ENCODE measurements at places on chromosomes 2 and 18. TPM values are rescaled to one million over a fixed set of nuclear protein-coding genes. Genes with fewer than 3 reads are reported as not detected.

The LHCGR gene
- total RNA-seq, result not detected

The KCNJ13 gene
- total RNA-seq, result not detected

The CRYBA2 gene
- not detected for total RNA-seq

The RAMP1 gene
- total RNA-seq, result not detected

The FMNL2 gene
- 22.3 TPM for total RNA-seq

The MROH2A gene
- not detected for total RNA-seq

The ATOH8 gene
- total RNA-seq, result 98.9 TPM

The TUBA4A gene
- total RNA-seq, result 197 TPM

The SCRN3 gene
- total RNA-seq, result 14.4 TPM

The SCYGR4 gene
- total RNA-seq, result not detected

The RGPD4 gene
- total RNA-seq, result 0.05 TPM

The NT5DC4 gene
- total RNA-seq, result not detected

The TCF23 gene
- total RNA-seq, result not detected

The PLEKHH2 gene
- 7.1 TPM for total RNA-seq

The PRKCE gene
- 11.9 TPM for total RNA-seq

The USP40 gene
- 38.4 TPM for total RNA-seq

The DAPL1 gene
- not detected for total RNA-seq

The TMEM247 gene
- not detected for total RNA-seq

The ARHGAP25 gene
- total RNA-seq, result 6.3 TPM

The TCF4 gene
- 37.3 TPM for total RNA-seq

The CYP27C1 gene
- total RNA-seq, result 0.30 TPM

The MRPL33 gene
- 180 TPM for total RNA-seq

The C2orf66 gene
- total RNA-seq, result 0.08 TPM

The MLPH gene
- not detected for total RNA-seq

The WIPF1 gene
- total RNA-seq, result 18.8 TPM

The CD8B gene
- total RNA-seq, result not detected

The C2orf80 gene
- total RNA-seq, result not detected

The METTL5 gene
- total RNA-seq, result 40.5 TPM

The MAL gene
- total RNA-seq, result not detected

The RESP18 gene
- total RNA-seq, result not detected

The CXCR1 gene
- not detected for total RNA-seq

The CD207 gene
- total RNA-seq, result 0.08 TPM

The TPO gene
- total RNA-seq, result not detected

The SERPINB5 gene
- not detected for total RNA-seq

The XDH gene
- total RNA-seq, result 0.03 TPM

The NDUFAF7 gene
- 25.2 TPM for total RNA-seq

The MAP3K19 gene
- total RNA-seq, result not detected

The DQX1 gene
- 0.30 TPM for total RNA-seq

The LRRC30 gene
- total RNA-seq, result not detected

The SERPINB12 gene
- total RNA-seq, result not detected

The DDX1 gene
- total RNA-seq, result 139 TPM

The SLC8A1 gene
- 27.1 TPM for total RNA-seq

The DCDC2C gene
- total RNA-seq, result not detected

The FN1 gene
- total RNA-seq, result 143 TPM

The DGKD gene
- total RNA-seq, result 28.2 TPM

The DTNA gene
- total RNA-seq, result 12.4 TPM

The RIT2 gene
- total RNA-seq, result not detected

The KRTCAP3 gene
- 1.2 TPM for total RNA-seq

The C2orf15 gene
- 0.25 TPM for total RNA-seq

The NOSTRIN gene
- 0.40 TPM for total RNA-seq

The PSMD14 gene
- total RNA-seq, result 99.9 TPM

The CNTNAP5 gene
- total RNA-seq, result not detected

The AKAIN1 gene
- total RNA-seq, result not detected

Measured in SJCRH30 (cell line).